T-cell (primary cell): ENCODE measurements at places on chromosomes 2 and 18. TPM values are rescaled to one million over a fixed set of nuclear protein-coding genes. Genes with fewer than 3 reads are reported as not detected.

GRCh38 chr2:190653931-190654330 is 5.0 kb downstream of the NAB1 start:
- H3K36me3 ChIP-seq: no peaks in the 10 kb centered on the region
- H3K27me3 ChIP-seq: no peaks in the 10 kb centered on the region
- peaks cover 13% of the 10 kb centered on the region for H3K4me1 ChIP-seq
- no peak for DNase-seq

Gene UGT1A10
- total RNA-seq: not detected

DNA sequence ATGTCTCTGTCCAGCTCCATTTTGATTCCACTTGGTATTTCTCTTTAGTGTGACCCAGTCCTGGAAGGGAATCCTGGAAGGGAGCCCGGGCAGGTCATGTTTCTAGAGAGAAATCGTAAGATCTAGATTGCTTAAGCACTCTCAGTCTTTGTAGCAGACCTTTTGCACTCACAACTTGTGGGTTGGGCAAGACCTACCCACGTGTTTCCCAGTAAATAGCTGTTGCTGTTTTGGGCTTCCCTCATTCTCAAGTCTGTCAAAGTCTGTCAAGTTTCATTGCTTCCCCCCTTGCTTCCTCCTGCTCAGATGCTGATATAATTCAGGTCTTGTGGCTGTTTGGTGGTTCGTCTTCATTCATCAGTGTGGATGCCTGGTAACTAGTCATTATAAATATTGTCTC is 17.4 kb upstream of the NEMP2 start:
- no peaks in the 10 kb centered on the region for H3K36me3 ChIP-seq
- no peaks in the 10 kb centered on the region for H3K27me3 ChIP-seq
- H3K4me1 ChIP-seq: peaks cover 7% of the 10 kb centered on the region
- no peak overlapping the region for H3K4me3 ChIP-seq

DNA sequence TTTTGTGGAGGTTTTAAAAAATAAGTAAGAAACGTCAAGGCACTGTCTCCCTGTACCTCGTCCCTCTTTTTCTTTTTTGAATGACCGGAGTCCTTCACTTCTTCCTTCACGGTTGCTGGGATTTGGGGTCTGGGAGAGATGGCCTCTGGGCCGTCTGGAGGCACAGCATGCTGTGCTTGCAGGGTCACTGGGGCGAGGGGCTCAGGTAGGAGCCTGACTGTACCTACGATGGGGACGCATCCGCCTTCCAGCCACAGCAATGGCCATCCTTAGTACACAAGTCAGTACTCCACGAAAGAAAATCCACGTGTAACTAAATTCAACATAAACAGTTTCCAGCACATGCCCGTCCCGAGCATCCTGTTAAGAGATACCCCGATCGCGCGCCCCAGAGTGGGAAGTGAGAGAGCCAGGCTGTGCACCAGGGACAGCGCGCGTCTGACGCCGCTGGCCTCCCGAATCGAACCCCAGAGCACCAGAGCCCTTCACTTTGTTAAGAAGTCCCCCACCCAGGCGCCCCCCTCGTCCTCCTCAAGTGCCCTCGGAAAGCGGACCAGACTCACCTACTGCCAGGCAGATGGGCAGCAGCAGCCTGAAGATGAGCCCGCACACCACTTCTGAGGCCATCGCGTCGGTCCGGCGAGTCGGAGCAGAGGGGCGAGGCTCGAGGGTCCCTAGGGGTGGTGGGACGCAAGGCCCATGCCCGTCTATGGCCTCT is 1.2 kb downstream of the PIEZO2 start:
- peaks cover 21% of the 10 kb centered on the region for H3K27me3 ChIP-seq
- DNase-seq: no peak
- H3K4me3 ChIP-seq: no peak overlapping the region
- no peak overlapping the region for H3K27ac ChIP-seq
- H3K4me1 ChIP-seq: no peaks in the 10 kb centered on the region

DNA sequence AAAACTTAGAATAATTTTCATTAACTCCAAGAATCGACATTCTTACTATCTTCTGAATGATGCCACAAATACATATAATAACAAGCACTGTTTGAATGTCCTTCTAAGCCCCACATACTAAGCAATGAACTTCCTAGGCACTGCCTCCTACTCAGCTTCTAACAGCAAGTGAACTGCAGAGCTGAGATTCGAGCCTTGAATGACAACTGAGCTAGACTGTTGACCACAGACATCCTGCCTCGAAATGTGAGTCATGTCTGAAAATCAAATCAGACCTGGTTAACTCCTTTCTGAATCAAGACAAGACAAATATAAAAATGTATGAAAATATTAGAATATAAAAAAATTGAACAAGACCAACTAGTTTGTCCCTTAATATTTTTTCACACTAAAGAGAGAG is 108.1 kb downstream of the MYT1L start:
- DNase-seq: no peak
- H3K4me1 ChIP-seq: no peaks in the 10 kb centered on the region
- no peak overlapping the region for H3K27ac ChIP-seq
- H3K36me3 ChIP-seq: no peaks in the 10 kb centered on the region

- no peak for DNase-seq
- H3K36me3 ChIP-seq: no peaks in the 10 kb centered on the region
- no peak overlapping the region for H3K4me3 ChIP-seq
- no peak overlapping the region for H3K27ac ChIP-seq
Observed at GRCh38 chr2:109382951-109383350, 230.8 kb downstream of the SEPTIN10 start.

DNA sequence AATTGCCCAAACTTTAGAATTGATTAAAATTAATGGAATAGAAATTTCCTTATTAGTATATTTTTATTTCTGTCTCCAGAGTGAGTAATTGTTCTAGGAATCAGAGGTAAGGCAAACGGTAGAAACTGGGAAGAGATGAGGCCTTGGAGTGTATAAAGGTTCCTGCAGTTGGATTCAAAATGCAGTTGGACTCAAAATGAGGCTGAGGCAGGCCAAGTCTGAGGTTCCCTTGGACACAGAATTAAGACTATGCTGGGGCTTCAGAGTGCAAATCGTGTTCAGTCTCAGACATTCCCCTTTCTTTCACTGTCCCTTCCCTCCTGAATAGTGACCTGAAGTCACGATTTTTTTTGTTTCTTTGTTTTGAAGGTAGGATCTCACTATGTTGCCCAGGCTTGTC is 746.9 kb upstream of the NRXN1 start:
- H3K27ac ChIP-seq: no peak overlapping the region
- H3K27me3 ChIP-seq: no peaks in the 10 kb centered on the region
- no peaks in the 10 kb centered on the region for H3K4me1 ChIP-seq
- DNase-seq: no peak

DNA sequence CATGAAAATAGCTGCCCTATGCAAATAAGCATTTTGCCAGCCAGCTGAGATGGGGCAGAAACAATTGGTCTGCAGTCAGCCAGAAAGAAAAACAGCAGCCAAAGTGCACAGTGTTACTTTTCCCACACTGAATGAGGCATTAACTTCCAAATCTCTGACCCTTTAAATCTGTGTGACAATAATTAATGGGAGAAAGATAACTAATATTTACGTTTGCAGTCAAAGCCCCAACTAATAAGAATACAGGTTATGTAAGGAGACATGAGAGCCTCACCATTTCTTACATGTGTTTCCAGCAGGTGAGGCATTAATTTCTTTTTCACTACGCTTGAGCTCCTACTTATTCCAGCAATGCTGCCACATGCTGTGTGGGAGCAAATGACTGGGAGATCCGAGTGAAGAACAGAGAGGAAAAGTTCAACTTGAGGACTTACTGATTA is 339.0 kb downstream of the SATB2 start:
- H3K27ac ChIP-seq: no peak overlapping the region
- H3K4me1 ChIP-seq: no peaks in the 10 kb centered on the region
- no peak for DNase-seq
- H3K27me3 ChIP-seq: no peaks in the 10 kb centered on the region
- no peak overlapping the region for H3K4me3 ChIP-seq

DNA sequence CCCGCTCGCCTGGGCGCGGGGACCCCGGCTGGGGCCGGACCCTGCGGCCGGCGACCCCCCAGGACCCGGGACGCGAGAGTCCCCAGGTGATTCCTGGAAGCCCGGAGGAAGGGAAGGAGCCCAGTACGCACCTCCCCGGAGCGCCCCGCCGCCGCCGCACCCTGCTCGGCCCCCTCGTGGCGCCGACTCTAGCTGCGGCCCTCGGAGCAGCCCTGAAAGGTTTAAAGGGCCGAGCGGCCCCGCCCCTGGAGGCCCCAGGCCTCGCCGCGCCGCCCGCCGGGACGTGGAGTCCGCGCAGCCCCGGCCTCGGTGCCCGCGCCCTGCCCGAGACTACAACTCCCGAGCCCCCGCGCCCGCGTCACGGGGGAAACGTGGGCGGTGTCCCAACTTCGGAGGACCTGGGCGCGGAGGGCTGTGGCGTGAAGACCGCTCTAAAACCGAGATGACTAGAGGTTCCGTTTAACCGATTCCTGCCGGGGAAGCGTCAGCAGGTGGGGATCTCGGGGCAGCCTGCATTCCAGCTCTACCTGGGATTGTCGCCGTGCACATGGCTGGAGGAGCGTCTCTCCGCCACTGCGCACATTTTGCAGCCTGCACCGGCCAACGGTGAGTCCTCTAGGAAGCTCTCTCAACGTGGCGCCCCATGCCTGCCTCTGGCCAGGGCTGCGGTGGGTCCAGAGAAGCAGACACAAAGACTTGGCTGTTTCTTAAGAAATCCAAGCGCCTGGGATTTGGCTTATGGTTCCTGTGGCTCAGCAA is at the start of gene TMEM150A:
TSS of gene TMEM150A (minus strand) at position 223 of the 759 bp plus-strand sequence. CDS start 750 bp downstream, outside the sequence.
- H3K36me3 ChIP-seq: peaks cover 1% of the 10 kb centered on the region
- H3K27ac ChIP-seq: peak within 1 kb of the TSS; percentile 45
- peaks cover 5% of the 10 kb centered on the region for H3K4me1 ChIP-seq
- H3K27me3 ChIP-seq: no peaks in the 10 kb centered on the region

DNA sequence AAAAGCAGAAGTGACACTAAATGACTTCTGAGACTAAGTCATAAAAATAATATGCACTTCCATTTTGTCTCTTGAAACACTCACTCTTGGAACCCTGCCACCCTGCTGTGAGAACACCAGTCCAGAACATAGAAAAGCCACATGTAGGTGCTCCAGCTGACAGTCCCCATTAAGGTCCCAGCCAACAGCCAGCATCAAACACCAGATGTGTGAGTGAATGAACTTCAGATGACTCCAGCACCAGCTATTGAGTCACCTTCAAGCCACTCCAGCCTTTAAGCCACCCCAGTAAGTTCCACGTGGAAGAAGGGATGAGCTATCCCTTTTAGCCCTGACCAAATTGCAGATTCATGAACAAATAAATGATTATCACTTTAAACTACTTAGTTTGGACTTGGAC is 31.5 kb upstream of the LGALSL start:
- DNase-seq: no peak
- no peak overlapping the region for H3K4me3 ChIP-seq
- H3K36me3 ChIP-seq: no peaks in the 10 kb centered on the region
- H3K27me3 ChIP-seq: no peaks in the 10 kb centered on the region
- no peaks in the 10 kb centered on the region for H3K4me1 ChIP-seq

DNA sequence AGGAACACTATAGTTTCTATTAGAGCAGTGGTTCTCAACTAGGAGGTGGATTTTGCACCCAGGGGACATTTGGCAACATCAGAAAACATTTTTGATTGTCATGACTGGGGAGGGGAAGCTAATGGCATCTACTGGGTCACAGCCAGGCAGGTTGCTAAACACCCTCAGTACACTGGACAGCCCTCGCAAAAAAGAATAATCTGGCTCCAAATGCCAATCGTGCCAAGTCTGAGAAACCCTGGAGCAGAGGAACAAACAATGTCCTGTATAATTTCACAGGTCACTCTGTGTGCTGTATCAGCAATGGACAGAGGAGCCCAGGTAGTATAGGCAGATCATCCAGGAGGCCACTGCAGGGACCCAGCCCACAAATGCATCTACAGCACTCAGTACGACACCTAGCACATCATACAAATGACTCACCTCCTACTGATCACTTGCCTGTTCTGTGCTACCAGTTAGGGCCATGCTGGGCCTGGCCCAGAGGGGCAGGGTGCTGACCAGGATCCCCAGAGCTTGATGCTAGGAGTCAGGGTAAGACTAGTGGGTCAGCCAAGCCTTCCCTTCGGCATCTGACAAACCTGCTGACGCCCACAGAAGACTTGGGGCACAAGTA is 37.6 kb downstream of the SFXN5 start:
- no peak for DNase-seq
- no peaks in the 10 kb centered on the region for H3K36me3 ChIP-seq
- no peak overlapping the region for H3K27ac ChIP-seq
- no peak overlapping the region for H3K4me3 ChIP-seq

Gene AGXT
- total RNA-seq: 0.76 TPM

- H3K27ac ChIP-seq: no peak overlapping the region
- H3K27me3 ChIP-seq: no peaks in the 10 kb centered on the region
- H3K4me1 ChIP-seq: no peaks in the 10 kb centered on the region
- DNase-seq: no peak
- no peak overlapping the region for H3K4me3 ChIP-seq
Observed at GRCh38 chr2:19883486-19883885, 18.3 kb downstream of the TTC32 start.

GRCh38 chr18:58309099-58309498 is 265.1 kb downstream of the NEDD4L start:
- H3K27me3 ChIP-seq: peaks cover 3% of the 10 kb centered on the region
- no peak for DNase-seq
- H3K4me1 ChIP-seq: peaks cover 41% of the 10 kb centered on the region
- H3K4me3 ChIP-seq: no peak overlapping the region
- no peak overlapping the region for H3K27ac ChIP-seq
- H3K36me3 ChIP-seq: no peaks in the 10 kb centered on the region

DNA sequence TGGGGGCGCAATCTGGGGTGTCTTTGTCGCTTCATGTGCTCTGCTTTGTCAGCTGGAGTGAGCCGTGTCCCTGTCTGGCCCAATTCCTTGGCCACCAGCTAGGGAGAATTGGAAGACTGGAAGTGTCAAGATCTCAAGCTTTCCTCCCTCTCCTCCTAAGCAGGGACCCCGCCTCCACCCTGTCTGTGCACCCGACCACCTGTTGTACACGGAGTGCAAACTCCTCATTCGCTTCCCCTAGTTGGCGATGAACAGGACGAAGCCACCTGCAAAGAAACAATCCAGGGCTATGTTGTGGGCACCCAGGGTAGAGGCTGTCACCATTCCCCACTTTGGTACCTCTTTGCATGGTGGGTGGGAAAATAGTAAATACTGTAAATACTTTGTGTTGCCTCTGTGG is 1.7 kb upstream of the DQX1 start:
- no peak overlapping the region for H3K4me3 ChIP-seq
- no peak for DNase-seq
- peaks cover 15% of the 10 kb centered on the region for H3K4me1 ChIP-seq
- H3K27me3 ChIP-seq: no peaks in the 10 kb centered on the region
- no peak overlapping the region for H3K27ac ChIP-seq
- H3K36me3 ChIP-seq: peaks cover 27% of the 10 kb centered on the region

- DNase-seq: no peak
- no peak overlapping the region for H3K27ac ChIP-seq
- no peaks in the 10 kb centered on the region for H3K4me1 ChIP-seq
- no peaks in the 10 kb centered on the region for H3K27me3 ChIP-seq
- no peaks in the 10 kb centered on the region for H3K36me3 ChIP-seq
- no peak overlapping the region for H3K4me3 ChIP-seq
Observed at GRCh38 chr2:167858086-167858485, 389.3 kb downstream of the STK39 start.

DNA sequence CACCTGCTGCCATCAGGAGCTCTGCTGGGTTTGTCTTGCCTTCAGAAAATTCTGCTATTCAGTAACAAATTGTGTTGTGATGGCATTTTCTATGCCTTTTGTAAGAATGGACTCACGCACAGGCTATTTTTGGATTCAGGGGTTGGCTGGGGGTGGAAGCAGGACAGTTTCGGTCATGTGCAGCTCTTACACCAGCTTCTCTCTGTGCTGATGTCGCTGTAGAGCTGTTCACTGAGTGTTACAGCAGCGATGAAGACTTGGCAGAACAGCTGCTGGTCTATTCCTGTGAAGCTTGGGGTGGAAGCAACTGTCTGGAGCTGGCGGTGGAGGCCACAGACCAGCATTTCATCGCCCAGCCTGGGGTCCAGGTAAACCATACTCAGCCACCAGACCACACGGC is 49.2 kb downstream of the TRPM8 start:
- peaks cover 17% of the 10 kb centered on the region for H3K4me1 ChIP-seq
- H3K36me3 ChIP-seq: no peaks in the 10 kb centered on the region
- H3K27ac ChIP-seq: no peak overlapping the region
- no peak for DNase-seq
- peaks cover 4% of the 10 kb centered on the region for H3K27me3 ChIP-seq
